ENCODE measurements at places on chromosomes 12 and 14.

GRCh38 chr12:46377678-46378077, 5.1 kb upstream of the SLC38A2 start:
- no peak for DNase-seq

DNA sequence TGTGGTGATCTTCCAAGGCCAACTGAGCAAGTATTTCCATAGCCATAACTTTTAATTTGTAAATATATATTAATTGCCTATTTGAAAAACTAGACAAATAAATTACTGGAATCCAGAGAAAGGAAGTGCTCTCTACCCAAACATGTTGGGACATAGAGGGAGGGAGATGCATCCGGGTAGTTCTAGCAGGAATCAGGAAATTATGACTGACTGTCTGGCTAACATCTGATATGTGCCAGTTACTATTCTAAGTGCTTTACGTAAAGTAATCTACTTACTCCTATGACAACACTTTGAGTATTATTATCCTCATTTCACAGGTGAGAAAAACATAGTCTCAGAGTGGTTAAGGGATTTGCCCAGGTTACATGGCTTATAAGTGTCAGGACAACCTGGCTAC, 147.7 kb upstream of the VASH1 start:
- DNase-seq, result no peak

- no peak for DNase-seq
Measured at GRCh38 chr12:102429211-102430154, 50.9 kb downstream of the IGF1 start.

GRCh38 chr12:46043972-46044520, 53.7 kb upstream of the SCAF11 start:
- DNase-seq, result no peak

GRCh38 chr12:132852496-132852895, 23.8 kb upstream of the GOLGA3 start:
- no peak for DNase-seq

GRCh38 chr12:95953000-95953399, 9.9 kb downstream of the AMDHD1 start:
- no peak for DNase-seq

All from SK-N-SH (cell line).